Skin of body (tissue), 3 donors: ENCODE measurements at places on chromosomes 12 and 14.

- no peak for DNase-seq
These were observed 8.6 kb downstream of the GIT2 start for GRCh38 chr12:109987615-109988014.

- DNase-seq = peak; percentile 68
These were observed 18.6 kb upstream of the GALNT8 start for GRCh38 chr12:4701395-4702190.

DNA sequence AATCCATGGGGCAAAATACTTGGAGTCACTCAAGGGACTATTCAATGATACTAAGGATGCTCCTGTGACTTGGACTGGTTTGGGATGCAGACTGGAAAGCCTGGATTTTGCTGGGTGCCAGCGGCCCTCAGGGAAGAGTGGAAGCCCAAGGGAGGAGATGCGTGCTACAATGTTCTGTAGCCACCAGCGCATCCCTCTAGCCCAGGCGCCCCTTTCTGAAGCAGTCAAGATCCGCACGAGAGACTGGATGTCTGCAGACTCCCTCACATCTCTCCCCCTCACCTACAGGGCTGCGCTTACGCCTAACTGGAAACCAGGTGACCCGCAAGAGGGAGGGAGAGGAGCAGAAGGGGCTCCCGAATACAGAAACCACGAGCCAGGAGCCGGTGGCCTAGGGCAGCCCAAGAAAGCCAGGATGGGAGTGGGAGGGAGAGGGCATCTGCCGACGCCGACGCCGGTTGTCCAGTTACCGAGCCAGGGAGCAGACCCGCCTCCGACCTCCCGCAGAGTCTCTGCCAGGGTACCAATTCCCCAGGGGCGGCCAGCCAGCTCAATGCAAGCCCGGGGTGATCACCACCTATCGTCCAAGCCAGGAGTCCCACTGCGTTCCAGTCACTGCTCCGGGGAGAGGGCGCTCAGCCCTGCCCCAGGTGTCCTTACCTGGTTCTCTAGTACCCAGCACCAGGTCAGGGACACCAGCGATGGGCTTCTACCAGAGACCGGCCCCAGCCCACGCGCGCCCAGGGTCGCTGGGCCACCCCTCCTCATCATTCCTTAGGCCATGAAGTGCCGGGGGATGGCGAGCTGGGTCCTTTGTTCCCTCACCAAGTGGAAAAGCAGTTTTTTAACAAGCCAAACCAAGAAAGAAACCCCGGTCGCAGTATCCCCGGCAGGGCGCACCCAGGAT, 1.2 kb downstream of the NTN4 start:
- DNase-seq = no peak

DNA sequence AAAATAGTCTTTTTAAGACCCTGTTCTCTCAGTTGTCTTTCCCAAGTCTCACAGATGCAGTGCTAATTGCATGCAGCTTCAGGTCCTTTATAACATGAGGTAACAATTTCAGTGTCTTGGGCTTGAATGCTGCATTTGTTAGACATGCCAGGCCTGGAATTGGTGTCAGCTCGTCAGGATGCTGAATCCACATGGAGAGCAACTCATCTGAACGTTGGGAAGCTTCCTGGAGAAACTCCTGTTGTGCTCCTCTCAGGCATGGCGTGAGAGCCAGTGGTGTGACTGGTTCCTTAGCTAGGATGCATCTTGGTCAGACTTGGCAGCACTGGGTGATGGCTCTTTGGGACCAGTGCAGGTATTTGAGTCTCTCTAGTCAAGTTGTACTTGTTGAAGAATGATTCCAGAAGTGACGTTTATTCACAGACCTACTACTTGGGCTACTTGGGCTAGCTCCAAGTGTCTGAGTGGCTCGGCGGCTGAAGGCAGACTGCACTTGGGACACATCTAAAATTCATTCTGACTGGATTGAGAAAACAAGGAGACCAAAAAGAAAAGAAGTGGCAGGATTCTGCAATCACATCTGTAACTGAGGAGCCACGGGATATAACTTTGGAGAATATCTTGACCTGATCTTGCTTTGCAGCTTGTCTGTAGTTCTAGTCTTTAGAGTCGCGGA, 134.8 kb upstream of the ARHGAP5 start:
- DNase-seq = peak; percentile 44

DNA sequence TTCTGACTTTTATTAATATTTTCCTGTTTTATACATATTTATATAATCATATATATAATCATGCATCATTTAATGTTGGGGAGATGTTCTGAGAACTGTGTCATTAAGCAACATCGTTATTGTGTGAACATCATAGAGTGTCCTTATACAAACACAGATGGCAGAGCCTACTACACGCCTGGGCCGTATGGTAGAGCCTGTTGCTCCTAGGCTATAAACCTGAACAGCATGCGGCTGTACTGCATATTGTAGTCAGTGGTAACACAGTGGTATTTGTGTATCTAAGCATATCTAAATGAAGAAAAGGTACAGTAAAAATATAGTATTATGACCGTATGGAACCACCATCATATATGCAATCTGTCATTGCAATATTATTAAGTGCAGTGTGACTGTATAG, 44.7 kb upstream of the BCL7A start:
- DNase-seq = no peak

DNA sequence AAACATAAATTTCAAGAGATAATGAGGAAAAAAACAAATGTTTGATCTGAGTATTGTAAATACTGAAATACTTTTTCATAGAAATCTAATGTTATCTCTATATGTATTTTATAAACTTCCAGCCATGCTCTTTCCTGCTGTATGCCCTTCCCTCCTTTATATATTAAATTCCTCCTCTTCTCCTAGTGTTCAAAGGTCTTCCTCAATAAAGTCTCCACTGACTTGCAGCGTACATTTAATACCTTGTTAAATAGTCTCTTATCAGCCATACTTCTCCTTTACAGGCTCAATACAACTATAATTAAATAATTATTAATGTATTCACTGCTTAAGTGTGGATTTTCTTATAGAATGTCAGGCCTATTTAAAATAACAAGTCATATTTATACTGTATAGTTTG, 26.0 kb downstream of the ERGIC2 start:
- no peak for DNase-seq

DNA sequence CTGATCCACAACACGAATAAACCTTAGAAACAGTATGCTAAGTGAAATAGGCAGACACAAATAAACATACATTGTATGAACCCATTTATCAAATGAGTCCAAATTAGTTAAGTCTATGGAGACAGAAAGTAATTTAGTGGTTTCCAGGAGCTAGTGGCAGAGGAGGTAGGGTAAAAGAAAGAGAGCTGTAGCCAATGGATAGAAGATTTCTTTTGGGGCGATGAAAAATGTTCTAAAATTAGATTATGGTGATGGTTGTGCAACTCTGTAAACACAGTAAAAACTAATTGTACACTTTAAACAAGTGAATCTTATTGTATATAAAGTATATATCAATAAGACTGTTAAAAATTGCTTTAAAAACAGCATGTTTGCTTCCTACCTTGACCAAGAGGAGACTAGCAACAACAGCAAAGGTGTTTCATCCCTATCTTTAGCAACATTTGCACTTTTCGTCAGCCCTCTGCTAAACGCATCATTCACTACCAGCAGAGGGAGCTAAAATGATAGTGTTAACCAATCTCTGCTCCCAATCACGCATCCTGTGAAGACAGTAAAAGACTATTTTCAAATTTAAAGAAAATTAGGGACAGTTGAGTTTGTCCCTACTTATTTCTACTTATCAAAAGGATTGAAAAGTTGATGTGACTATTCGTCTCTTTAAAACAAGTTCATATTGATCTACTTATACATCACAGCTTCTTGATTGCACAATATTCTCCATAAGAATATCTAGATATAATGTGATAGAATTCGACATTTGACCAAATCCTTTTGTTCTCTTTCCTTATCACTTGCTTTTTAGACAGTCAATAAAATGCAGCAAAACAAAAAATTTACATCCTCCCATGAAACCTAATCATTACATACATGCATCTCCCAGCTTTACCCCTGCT, 24.0 kb upstream of the LGR5 start:
- no peak for DNase-seq

DNA sequence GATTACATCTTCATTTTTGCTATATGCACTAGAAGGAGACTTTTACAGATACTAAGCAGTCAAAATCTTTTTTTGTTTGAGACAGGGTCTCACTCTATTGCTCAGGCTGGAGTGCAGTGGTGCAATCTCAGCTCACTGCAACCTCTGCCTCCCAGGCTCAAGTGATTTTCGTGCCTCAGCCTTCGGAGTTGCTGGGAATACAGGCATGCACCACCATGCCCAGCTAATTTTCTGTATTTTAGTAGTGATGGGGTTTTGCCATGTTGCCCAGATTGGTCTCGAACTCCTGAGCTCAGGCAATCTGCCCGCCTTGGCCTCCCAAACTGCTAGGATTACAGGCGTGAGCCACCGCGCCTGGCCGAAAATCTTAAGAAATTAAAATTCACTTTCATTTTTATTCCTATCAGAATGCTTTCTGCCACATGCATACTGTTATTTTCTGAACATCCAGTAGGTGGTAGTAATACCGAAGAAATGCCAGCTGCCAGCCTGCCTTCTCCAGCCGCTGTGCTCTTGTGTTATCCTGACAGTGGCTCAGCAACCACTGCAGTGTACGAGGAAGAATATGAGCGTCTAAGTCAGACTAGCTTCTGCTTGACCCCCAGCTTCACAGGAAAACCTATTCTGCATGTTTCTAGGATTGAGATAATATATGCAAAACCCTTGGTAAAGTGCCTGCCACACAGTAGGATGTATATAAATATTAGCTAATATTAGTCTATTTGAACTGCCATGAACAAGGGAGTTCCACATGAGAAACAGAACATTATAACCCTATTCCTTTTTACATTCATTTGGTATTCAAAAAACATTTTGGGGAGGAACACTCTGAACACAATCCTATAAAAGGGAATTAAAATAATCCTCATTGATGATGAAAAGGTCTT, 54.2 kb downstream of the RPAP3 start:
- peak; percentile 37 for DNase-seq

GRCh38 chr12:77746096-77746495, 84.6 kb upstream of the NAV3 start:
- no peak for DNase-seq

DNA sequence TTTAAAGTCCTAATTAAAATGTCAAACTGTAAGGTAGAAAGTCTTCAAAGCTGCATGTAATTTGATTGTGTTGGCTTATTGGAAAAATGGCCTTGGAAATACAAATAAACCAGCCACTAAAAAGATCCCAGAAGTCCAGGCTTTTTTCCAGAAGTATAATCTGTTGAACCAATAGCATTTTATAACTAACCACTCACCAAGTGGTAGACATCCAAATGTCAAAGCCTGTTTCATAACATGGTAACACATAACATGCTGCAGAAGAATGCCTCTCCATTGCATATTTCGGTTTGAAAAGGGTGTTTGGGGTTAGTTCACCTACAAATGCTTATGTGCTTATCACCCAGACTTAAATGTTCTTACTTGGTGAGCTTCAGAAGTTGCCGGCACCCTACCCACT, 183.7 kb upstream of the DIO2 start:
- DNase-seq = no peak

GRCh38 chr12:14322403-14322802, 43.1 kb upstream of the ATF7IP start:
- DNase-seq = no peak

DNA sequence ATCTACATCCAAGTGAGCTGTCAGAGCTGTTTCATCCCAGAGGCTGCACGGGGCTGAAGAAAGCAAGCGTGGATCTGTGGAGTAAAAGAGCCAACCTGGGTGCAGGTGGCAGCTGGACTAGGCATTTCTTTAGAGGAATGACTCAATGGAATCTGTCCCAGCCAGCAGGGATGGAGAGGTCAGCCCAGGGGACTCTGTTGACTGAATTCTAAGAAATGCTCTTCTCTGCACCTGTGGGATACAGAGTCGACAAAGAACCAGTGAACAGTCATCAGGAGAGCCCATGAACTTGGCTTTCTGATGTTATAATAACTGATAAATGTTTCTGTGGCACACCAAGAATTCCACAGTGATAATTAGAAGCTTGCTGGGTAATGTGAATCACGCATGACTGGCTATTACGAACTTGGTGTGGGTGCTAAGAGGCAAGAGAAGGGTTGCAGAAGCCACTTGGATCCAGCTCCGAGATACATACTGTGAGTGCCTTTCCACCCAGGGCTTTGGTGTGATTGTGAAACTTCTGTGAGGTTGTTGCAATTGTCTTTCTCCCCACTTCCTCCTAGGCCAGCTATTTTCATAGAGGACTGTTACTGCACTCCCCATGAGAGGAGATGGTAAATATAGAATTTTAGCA, 16.2 kb downstream of the PYGL start:
- DNase-seq = no peak

- DNase-seq = no peak
These were observed 56.5 kb downstream of the HCAR2 start for GRCh38 chr12:122646517-122647217.

DNA sequence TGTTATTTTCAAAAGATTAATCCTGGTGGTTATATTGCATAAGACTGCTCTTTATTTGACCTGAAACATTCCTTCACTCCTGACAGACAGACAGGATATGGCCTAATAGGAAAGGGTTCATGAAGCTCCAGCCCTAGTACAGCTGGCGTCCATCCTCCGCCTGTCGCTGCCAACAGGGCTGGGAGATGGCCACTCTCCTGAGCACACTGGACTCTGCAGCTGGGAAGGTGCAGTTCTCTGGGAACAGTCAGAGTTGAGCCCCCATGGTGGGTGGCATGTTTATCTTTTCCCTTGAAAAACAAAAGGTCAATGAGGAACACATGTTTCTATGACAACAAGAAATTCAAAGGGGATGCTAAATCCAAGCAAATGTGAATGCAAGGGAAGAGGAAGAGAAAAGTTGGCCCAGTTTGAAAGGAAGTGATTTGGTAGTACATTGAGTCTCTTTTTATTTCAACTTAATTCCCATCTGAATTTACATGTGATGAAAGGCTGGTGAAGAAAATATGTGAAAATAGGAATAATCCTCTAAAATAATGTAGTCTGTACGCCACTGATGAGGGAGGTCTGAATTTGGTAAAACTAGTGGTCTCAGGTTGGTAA, 89.9 kb upstream of the DCN start:
- peak; percentile 25 for DNase-seq

- no peak for DNase-seq
These were observed 142.4 kb downstream of the ZFP36L1 start for GRCh38 chr14:68650404-68650994.
